ENCODE measurements at places on chromosomes 7 and 10.

- no peak for DNase-seq
These were observed 85.1 kb downstream of the LRRC4 start for GRCh38 chr7:127946111-127946510.

GRCh38 chr7:100124301-100125230 is 2.2 kb upstream of the MBLAC1 start:
- DNase-seq: no peak

DNA sequence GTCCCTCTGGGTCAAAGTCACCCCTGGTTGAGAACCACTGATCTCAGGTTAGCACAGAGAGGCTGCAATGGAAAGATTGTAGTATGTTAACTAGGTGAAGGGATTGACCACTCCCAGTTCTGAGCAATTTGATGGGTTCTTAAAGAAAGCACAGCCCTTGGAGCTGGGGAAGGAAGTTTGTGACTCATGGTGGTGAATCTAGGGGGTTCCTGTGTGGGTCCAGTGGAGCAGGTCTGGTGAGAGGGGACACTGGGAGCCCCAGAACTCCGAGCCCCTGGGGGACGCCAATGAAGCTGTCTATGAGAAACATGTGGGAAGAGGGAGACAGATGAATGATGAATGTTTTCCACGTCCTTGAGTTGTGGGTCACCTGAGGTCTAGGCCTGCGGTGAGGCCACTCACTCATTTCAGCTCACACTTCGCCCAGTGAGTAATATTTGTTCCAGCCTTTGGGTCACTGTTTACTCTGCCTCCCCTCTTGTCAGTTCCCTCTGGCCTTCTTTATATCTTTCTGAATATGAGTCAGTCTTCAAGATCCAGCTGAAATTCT is 341.9 kb downstream of the LRMDA start:
- no peak for DNase-seq

DNA sequence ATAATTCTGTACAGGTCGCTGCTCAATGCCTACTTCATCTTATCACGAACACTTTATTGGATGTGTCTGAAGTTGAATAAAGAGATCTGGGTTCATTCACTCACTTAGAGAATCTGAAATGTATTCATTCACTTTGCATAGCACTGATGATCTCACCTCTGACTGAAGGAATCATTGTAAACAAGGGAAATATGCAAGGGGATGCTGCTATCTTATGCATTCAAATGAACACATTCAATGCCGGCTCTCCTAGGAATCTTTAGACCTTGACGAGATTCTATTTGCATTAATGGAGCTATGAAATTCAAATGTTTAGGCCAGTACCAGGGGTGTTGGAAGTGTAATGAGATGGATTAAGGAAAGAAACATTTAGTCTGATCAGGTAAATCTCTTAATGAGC is 200.6 kb upstream of the COBL start:
- DNase-seq: no peak

DNA sequence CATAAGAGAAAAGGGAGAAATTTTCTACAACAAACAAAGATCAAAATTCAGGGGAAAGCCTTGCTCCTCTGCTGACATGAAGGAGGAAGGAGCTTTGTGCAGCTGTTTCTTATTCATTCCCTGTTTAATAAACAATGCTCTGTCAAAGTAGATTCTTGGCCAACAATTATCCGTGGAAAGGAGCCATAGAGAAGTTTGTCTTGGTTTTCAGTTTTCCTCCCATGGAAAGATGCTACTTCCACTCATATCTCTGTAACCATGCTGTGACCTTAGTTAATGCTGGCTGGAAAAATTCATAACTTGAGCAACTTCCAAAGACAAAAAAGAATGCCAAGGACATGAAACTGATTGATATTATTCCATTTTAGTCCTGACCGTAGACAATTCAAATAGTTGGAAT is 8.1 kb downstream of the DDC start:
- DNase-seq: no peak

- no peak for DNase-seq
These were observed 35.3 kb upstream of the TNKS2 start for GRCh38 chr10:91762878-91763277.

DNA sequence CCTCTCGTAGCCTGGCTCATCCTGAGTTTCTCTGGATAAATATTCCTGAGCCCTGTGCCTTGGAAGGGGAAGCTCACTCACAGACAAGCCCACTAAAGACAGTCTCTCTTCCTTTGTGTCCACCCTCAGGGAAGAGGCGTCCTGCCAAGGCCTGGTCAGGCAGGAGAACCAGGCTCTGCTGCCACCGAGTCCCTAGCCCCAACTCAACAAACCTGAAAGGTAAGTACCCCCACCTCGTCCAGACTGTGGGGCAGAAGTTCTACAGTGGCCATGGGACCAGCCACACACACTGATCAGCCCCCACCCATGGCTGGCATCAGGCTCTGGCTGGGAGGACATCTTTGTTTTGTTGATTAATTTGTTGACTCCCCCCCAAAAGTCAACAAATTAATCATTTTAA is 2.8 kb downstream of the GPR15LG start:
- no peak for DNase-seq

- DNase-seq: no peak
These were observed 36.3 kb downstream of the AKR1C8 start for GRCh38 chr10:5148678-5149032.

DNA sequence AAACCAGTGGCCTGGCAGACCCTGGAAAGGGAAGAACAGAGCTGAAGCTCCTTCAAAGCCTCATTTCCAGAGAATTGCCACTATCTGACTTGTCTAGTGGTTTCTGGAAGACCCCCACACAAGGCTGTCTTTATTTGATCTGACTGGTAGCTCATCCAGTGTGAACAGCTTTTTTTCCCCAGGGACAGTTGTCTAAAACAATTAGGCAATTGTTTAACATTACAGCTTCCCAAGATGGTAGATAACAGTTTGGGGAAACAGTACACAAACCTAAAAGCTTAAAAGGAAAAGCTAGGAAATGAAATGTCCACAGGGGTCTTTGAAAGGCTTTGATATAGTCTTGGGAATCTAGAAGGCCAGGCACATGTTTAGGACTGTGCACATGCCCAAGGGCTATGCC is 203.4 kb upstream of the CTBP2 start:
- DNase-seq: no peak

DNA sequence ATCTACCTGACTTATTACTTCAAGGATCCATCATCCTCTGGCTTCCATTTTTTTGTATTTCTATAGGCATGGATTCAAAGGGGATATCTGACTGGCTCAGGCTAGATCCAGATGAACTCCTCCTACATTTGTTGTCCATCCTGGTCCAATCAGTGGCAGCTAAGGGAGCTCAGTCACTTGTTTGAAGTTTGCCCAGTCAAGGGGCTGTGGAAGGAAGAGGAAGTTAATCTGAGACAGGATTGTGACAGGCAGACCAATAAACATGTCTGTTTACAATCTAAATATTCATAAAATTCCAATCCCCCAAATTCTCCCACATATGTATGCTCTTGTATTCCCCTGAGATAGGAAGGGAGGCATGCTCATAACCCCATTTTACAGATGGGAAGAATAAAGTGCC is 48.7 kb downstream of the CAV1 start:
- no peak for DNase-seq
